Nephron progenitor cell (in vitro differentiated cells): ENCODE measurements at places on chromosomes 7 and 10.

DNA sequence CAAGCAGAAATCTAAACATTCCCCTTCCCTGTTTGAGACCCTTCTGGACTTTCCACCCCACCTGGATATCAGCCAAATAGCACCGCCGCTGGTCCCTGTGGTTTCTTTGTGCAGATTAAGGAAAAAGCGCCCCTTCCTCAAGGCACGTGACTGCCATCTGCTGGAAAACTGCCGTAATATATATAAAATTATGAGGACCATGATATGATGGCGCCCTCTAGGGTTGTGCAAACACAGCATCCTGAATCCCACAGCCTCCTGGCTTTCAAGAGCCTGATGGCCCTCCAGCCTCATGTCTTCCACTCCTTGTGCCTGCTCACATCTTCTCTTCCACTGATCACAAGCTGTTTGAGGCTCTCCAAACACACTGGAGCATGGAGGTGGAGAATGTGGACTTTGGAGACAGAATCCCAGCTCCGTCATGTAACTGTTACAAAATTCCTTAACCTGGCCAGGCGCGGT, 121.3 kb downstream of the MYL10 start:
- peak; percentile 73 for DNase-seq

DNA sequence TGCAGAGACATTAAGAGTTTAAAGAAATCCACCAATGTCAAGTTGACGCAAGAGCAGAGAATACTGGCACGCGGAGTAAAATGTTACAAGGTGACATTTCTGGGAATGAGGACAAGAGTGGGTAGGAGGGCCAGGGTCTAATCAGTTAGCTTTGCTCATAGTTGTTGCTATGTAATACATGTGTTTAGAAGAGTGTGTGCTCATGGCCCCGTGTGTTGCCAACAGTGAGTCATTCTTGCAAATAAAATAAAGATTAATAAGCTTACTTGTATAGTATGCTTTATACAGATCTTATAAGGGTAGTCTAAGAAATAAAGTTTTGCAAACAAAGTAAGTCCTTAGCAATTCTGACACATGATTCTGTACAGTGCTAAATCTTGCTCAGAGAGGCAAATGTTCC, 64.5 kb downstream of the DNMBP start:
- no peak for DNase-seq

DNA sequence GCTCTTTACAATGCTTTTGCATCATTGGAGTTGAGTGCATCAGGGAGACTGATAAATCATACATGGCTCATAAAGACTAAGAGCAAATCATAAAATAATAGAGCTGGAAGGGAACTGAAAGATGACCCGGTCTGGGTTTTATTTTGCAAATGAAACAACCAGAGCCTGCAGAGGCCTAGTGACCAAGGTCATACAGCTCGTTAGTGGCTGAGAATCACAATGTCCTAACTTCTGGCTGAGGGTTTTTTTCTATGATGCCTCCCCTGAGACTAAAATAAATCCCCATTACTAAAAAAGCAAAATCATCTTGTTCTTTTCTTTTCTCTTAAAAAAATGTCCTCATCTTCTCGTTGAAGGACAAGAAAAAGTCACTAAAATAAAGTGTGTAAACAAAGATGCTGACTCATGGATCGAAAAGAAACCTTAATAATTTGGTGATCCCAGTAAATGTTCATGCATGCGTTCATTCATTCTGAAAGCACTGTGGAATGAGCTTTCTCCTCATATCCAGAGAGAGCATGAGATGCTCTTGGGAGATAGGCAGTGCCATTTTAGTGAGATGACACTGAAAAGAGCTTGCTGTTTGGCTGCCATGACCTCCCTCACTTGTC, 107.8 kb upstream of the PHYHIPL start:
- DNase-seq, result no peak

DNA sequence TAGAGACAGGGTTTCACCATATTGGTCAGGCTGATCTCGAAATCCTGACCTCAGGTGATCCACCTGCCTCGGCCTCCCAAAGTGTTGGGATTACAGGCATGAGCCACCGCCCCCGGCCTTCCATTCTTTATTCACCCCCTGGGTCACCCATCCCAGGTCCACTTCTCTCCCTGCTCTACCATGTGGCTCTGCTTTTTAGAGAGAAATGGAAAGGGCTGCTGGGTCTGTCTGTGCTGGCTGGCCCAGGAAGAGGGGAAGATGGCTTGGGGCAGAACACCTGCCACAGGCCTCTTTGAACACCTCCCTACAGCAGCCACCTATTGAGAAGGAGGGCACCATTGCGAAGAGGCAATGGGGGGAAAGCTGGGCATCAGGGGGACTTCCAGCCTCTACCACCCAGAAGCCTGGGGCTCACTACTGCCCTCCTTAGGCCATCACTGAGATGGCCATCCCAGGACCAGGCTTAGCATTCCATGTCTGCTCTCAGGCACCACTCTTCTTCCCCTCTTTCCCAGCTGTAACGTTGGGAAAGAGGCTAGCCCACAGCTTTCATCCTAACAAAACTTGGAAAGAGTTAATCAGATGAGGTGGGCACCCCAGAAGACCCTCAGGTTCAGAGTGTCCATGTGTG, 256.3 kb downstream of the GRID1 start:
- no peak for DNase-seq

GRCh38 chr10:3478153-3478552, 305.6 kb upstream of the PITRM1 start:
- DNase-seq, result no peak
